ENCODE measurements at places on chromosomes 1 and 21.

- no peak for DNase-seq
Observed at GRCh38 chr1:69649383-69649990, 81.8 kb downstream of the LRRC7 start.

DNA sequence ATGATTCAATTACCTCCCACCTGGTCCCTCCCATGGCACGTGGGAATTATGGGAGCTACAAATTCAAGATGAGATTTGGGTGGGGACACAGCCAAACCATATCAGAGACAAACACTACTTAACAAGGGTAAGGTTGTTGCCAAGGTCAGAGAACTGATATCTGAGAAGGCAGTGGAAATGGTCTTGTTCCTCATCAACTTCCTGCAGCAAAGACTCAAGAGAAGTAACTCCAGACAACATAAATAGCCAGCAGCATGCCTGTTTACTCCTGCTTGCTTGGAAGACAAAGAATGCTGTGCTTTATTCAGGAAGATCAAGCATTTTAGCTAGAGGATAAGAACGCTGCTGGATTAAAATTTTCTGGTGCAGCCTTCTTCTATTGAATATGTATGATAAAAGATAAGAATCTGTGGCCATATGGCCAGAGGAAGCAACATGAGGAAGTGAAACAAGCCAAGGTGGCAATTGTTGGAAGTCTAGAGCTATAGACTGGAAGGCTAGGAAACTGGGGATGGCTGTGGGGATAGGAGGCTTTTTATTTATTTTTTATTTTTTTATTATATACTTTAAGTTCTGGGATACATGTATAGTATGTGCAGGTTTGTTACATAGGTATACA is 36.4 kb downstream of the DDAH1 start:
- DNase-seq: no peak

DNA sequence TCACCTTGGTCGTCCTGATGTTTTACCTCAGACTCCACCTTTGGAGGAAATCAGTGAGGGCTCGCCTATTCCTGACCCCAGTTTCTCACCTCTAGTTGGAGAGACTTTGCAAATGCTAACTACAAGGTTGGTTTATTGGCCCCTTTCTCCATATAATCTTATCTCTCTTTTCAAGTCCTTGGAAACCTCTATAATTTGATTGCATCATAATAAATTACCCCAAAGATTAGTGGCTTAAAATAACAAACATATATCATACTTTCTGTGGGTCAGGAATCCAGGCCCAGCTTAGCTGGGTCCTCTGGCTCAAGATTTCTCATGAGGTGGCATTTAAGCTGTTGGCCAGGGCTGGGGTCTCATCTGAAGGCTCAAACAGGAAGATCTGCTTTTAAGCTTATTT is 12.1 kb upstream of the PSMD4 start:
- DNase-seq: no peak

- DNase-seq: no peak
Observed at GRCh38 chr1:112603012-112603411, 15.9 kb downstream of the ST7L start.

DNA sequence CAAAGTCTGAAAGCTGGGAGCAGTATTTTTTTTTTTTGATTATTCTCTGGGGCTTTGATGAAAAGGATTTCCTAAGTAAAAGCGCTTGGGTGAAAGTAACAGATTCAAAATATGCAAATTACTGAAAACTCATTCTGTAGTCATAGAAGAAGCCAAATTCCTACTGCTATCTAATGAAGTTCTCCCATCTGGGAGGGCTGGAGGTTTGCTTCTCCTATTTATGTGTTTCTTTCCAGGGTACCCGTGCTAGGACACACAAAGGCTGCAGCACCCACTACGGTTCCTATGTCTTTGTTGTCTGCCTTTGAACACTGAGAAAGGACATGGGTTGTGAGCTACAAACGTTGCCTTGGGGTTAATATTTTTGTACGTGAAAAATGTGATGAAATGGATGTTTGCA is 324.7 kb upstream of the KAZN start:
- DNase-seq: no peak

GRCh38 chr1:117467336-117467735 is 100.1 kb downstream of the MAN1A2 start:
- DNase-seq: no peak

DNA sequence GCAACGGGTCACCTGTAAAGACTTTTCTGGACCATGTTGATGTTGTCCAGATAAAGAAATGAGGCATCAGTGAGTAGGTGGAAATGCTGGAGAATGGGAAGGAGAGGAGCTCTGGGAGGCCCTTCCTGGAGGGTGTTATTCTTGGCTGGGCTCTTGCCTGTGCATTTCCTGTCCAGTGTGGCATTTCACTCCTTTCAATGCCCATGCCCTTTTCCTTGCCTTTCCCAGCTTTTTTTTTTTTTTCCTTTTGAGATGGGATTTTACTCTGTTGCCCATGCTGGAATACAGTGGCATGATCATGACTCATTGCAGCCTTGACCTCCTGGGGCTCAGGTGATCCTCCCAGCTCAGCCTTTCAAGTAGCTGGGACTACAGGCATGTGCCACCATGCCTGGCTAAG is 11.8 kb downstream of the NOS1AP start:
- DNase-seq: no peak

DNA sequence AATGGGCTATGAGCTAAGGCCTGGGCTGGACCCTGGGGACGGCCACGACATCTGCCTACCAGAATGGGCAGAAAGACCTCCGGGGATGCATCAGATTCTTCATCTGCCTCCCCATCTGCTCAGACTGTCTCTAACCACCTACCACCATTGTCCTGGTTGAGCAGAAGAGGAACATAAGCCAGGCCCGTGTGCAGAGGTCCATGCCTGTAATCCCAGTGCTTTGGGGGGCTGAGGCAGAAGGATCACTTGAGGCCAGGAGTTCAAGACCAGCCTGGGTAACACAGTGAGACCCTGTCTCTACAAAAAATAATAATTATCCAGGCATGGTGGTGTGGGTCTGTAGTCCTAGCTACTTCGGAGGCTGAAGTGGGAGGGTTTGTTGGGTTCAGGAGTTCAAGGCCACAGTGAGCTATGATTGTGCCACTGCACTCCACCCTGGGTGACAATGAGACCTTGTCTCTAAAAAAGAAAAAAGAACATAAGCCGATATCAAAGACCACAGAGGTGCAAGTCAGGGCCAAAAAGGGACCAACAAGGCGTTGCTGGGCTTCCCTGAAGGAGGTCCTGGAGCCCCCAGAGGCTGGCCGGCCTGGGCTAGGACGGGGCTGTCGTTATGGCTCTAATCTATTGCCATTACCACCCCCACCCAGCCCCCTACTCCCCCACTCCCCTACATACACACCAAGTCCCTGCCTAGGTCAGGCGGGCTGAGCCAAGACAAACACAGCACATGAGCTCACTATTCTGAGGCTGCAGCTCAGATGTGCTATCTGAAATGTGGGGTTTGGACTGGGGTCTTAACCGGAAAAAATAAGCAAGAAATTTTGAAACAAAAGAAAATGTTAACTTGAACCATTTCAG is 239.2 kb upstream of the RAB4A start:
- DNase-seq: no peak

DNA sequence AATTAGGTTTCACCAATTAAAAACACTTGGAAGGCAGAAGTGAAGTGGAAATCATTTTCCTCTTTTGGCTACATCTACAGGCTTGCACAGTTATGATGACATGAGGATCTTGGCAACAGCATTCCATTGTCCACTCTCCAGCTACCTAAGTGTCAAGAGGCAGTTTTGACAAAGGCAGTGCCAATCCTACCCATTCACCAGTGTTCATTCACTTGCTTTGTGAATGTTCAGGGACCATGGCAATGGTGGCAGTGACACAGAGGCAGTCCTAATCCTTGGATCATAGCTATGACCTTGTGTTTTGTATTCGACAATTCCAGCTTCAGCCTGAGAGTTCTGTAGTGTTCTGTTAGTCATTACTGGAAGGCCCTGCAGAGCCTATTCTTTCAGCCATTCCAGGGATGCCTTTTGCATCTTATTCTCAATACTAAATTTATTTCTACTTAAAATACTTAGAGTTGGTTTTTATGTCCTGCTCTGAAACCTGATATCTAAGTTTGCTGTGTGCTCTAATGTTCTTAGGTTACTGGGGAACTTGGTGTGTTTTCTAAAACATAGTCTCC is 36.7 kb downstream of the CRB1 start:
- no peak for DNase-seq

GRCh38 chr1:205950280-205950679 is 7.0 kb upstream of the SLC26A9 start:
- no peak for DNase-seq

- no peak for DNase-seq
Observed at GRCh38 chr1:150126811-150127210, 22.9 kb upstream of the PLEKHO1 start.

GRCh38 chr1:103211073-103211472 is 102.8 kb upstream of the COL11A1 start:
- DNase-seq: no peak

DNA sequence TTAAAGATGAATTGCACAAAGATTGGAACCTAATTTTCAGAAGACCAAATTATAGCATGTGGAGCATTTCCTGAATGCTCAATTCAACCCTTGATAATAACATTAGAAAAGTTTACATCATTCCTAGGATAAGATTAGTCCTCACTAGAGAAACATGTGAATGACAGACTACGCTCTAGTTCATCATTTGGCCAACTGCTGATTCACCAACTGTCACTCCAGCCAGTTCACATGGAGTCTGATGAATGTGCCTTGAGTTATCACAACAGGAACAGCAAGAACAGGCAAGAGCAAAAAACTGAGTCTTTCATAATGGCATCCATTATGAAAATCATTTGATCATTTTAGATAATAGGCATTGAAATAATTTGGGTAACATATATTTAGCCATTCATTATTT is 415.9 kb downstream of the PTPRC start:
- DNase-seq: no peak

- no peak for DNase-seq
Observed at GRCh38 chr1:30305061-30305460, 418.3 kb downstream of the MATN1 start.

- DNase-seq: no peak
Observed at GRCh38 chr1:108591466-108591865, 31.6 kb downstream of the EEIG2 start.

DNA sequence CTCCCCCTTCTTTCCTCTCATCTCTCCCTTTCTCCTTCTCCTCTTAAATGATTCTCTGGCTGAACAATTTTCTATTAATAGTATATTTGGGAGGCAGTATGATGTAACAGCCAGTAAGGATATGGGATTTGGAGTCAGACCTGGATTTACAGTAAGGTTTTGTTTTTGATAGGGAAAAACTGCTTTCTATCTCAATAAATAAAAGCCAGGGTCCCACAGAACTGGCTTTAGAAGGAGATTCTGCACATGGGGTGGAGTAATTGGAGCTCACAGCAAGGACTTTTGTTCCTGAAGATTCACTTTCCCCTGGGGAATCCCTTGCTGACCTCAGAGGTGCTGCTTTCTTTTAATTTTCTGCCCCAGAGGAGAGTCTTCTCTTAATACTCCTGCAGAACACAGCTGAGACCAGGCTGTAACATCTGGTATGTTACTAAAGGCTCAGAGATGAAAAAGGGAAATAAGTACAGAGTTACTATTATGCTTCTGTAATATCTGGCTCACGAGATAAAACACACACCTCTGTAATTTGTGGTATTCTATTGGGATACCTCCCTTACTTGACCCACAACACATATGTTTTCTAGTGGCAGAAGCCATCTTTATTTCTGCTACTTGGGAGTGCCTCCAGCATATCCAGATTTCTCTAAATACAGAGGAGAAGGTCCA is 13.4 kb downstream of the EPB41 start:
- DNase-seq: no peak

GRCh38 chr1:228061411-228062084 is 21.0 kb upstream of the ARF1 start:
- DNase-seq: no peak

GRCh38 chr1:221543529-221544120 is 198.3 kb downstream of the DUSP10 start:
- DNase-seq: peak; percentile 2

DNA sequence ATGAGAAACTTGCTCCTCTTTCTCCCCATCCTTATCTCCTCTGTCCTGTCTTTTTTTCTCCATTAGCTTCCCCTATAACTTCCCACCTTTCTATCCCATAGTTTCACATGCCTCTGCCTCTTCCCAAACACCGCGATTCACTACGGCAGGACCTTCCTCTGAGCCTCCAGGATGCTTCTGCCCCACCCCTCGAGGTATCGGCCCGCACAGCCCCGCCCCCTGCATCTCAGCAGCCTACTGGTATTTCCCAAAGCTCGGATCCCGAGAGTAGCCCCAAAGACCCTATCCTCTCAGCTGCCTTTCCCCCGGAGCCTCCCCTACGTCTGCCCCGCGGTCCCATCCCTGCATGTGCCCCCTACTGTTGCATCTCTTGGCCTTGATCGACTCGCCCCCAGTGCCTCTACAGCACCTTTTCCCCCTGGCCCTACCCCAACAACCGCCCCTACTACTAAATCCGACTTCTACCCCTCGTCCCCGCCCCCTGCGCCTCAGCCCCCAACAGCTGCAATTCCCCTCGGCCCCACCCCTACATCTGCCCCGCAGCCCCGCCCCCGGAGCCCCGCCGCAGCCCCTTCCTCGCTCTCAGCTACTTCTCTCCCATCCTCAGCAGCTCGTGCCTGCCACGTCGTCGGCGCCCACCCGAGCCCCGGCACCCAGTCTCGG is 512 bp downstream of the PIAS3 start:
- peak; percentile 54 for DNase-seq

DNA sequence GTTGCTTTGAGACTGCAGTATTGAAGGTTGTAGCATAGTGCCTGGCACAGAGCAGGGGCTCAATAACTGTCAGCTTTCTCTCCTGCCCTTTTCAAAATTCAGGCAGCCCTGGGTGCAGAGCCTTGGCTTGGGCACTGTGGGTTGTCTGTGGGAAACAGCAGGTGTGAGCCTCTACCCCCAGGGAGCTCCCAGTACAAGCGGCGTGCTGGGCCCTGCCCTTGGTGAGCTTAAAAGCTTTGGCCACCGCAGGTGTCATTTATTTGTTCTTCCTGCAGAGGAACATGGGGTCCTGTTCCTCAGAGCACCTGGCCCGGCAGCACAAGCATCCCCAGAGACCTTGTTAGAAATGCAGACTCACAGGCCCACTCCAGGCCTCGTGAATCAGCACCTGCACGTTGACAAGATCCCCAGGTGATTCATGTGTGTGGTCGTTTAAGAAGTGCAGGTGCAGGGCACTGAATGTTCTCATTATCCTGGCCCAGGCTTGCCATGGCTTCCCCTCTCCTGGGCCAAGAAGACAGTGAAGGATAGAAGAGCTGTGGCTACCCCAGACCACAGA is 29.9 kb upstream of the IGSF21 start:
- DNase-seq: no peak

- DNase-seq: no peak
Observed at GRCh38 chr1:47249755-47250154, 17.7 kb upstream of the TAL1 start.

DNA sequence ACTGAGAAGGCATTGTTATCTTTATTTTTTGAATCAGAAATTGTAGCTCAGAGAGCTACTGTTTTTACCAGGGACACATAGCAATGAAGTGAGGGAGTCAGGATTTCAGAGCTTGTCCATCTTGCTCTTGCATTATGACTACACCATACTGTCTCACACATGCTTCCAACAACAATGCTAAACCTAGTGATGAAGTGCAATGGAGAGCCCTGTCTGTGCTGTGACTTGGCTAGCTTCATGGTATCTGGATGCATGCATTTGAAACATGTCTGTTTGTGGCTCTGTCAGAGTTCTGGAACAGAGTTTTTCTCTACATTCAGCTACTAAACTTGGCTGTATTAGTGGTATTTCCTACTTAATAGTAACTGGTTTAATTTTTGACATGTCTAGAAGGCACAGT is 7.0 kb downstream of the PLPPR4 start:
- no peak for DNase-seq

- DNase-seq: no peak
Observed at GRCh38 chr1:69139007-69139406, 428.7 kb upstream of the LRRC7 start.

Data from activated CD4-positive, alpha-beta T cell treated with anti-CD3 and anti-CD28 coated beads, Interleukin-2, amount 50 U/mL, for 16 hours (primary cell).